ENCODE measurements at places on chromosomes 2 and 18.

DNA sequence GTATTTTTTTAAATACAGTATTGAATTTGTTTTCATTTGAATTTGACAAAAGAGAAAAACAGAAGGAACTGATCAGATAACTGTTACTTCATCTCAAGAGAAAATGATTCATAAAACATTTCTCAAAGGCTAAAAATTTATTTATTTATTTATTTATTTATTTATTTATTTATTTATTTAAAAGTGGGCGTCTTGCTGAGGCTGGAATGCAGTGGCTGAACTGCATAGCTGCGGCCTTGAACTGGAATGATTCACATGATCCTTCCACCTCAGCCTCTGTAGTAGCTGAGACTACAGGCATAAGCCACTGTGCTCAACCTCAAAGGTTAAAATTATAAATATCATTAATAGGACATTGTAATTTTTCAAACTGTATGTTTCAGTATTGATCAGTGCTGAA is 4.5 kb upstream of the PUM2 start:
- no peak for DNase-seq

- DNase-seq = no peak
Measured at GRCh38 chr18:24268784-24269550, 128.7 kb downstream of the OSBPL1A start.

GRCh38 chr2:170739048-170739447 is 23.9 kb downstream of the SP5 start:
- DNase-seq = no peak

DNA sequence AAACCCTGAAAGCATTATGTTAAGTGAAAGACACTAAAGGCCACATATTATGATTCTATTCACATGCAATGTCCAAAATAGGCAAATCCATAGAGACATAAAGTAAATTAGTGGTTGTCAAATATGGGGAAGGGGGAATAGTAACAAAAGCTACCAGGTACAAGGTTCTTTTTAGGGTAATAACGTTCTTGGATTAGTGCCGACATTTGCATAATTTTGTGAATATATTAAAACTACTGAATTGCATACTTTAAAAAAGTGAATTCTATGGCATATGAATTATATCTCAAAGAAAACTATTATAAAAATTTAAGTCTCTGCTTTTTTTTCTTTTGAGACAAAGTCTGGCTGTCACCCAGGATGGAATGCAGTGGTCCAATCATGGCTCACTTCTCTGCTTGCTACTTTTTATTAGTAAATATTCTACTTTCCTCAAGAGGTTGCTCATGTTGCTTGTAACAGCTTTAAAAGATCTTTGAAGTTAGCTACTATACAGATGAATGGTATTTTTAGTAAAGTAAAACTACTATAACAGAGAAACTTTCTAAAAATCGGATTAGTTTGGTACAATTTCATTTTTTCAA is 2.5 kb downstream of the SESTD1 start:
- DNase-seq = no peak

DNA sequence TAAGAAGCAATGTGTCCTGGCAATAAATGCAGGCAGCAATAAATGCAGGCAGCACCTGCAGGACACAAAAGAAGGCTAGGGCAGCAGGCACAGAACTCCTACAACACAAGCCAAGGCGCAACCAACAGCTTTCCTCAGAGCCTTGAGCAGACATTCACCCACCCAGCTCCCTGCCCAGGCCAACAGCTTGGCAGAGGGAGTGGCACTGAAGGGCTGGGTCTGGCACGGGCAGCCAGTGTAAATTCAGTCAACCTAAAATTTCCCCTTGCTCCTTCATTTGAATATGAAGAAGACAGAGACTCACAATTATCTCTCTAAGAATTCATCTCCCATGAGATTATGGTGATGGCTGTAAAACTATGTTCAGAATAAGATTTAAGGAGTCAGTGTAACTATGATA is 35.4 kb downstream of the AAK1 start:
- no peak for DNase-seq

DNA sequence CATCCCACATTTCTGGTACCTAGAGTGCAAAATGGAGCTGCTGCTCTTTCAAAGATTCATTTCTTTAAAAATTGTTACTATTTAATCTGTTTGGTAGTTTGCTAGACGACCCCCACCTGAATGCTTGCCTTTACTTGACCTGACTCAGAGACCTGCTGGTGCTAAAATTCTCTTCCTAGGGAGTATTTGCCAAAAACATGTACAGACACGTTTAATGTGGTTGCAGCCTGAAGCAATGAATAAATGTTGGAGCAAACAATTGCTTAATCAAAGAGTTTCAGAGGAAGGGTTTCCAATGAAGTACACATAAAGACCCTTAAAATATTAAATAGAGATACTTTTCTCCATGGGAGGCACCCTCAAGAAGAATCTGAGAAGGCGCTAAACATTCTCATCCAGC is 734.4 kb downstream of the CBLN2 start:
- no peak for DNase-seq
